RCC 7860 (cell line): ENCODE measurements at places on chromosomes 7 and 10.

DNA sequence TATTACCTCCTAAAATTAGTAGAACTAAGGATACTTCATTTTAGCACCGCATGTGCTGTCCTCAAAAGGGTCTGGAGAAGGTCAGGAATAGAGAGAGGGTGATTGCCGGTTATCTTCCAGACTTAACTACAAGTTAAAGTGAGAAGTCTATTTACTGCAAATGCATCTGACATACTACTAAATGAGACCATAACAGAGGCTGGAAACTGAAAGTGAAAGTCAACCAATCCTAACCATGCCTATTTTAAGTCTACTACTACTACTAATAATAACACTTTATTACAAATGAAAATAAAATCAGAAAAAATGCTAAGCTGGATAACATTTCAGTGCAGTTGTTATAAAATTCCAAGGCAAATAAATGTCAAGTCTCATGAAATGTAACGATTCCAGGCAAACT lies 244.7 kb downstream of the KIF20B start:
- no peak for DNase-seq

DNA sequence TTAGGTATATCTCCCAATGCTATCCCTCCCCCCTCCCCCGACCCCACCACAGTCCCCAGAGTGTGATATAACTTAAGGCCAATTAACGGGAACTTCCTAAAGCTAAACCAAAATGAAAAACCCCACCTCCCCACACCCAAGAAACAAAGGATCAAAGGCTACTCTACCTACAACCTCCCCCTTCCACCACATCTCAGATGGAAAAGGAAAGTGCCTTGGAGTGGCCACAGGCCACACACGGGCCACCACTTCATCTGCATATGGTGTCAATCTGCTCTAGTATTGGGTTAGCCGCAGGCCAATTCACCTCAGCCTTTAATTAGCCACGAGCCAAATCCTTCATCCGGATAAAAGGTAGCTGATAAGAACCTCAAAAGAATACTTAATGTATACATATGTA lies 19.6 kb downstream of the CSTF2T start:
- DNase-seq: no peak

DNA sequence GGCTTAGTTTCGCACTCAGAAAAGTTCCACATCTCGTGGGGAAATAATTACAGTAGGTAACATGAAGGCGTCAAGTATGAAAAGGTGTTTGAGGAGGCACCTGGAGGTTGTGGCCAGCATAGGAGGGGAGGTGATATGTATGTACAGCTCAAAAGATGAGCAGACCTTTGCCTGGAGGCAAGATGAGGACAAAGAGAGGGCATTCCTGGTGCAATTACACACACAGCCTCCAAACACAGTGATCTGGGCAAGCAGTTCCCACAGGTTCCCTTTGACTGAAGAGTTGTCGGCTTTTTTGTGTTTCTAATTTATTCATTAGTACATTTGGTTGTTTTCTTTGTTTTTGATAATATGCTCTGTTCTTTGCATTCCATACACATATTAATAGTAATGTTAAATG lies 46.9 kb downstream of the CDK14 start:
- no peak for DNase-seq

- DNase-seq: no peak
Measured at GRCh38 chr7:103967401-103967800, 22.1 kb downstream of the RELN start.

- no peak for DNase-seq
Measured at GRCh38 chr10:124226271-124227054, 133.1 kb upstream of the CHST15 start.

DNA sequence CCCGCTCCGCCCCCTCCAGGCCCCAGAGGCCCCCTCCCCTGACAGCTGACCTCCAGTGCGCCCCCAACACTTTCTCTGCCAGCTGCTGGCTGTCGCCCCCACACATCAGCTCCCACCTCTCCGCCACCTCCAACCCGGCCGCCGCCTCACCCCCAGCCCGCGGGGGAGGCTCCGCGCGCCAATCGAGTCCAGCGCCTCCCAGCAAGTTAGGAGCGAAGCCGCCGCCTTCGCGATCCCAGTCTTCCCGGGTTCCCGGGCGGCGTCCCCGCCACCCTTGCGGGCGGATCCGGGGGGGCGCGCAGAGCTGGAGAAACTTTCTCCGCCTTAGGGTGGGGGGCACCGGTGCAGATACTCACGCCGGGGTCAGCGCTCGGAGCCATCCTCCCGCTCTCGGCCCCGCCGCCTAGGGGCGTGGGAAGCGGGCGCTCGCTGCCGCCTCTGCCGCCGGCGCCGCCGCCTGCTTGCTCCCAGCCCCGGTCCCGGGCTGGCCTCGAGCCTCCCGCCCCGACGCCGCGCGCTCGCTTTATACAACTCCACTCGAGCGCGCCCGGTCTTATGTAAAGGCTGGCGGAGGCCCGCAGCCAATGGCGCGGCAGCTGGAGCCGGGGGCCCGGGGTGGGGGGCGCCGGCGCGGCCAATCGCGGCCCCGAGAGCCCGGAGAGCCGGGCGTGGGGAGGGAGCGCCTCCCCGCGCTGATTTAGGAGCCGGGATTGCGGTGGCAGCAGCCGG lies at the start of gene CRTAC1:
Gene CRTAC1 (minus strand): TSS at position 529 of the 729 bp plus-strand sequence. CDS start 149 bp downstream, at position 380.
- DNase-seq: no peak

DNA sequence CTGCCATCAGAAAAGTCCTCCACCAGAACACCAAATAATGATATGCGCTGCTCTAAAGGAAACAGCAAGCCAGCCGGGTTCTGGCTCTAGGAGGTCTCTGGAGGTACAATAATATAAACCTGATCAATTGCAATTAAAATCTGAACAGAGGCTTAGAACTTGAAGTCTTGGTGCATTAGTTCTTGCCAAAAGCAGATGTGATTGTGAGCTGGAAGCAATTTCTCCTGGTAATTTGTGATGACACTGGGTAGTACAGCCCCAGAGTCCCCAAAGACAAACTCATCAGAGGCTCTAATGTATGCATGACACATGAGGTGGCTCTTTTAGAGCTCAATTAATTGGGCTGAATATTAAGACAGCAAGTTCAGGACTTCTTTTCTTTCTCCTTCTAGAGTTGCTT lies 3.3 kb downstream of the ETV1 start:
- no peak for DNase-seq

GRCh38 chr10:2974503-2975207 lies 92.7 kb upstream of the PFKP start:
- DNase-seq: no peak
